Choroid plexus epithelial cell (primary cell): ENCODE measurements at places on chromosomes 5 and 9.

DNA sequence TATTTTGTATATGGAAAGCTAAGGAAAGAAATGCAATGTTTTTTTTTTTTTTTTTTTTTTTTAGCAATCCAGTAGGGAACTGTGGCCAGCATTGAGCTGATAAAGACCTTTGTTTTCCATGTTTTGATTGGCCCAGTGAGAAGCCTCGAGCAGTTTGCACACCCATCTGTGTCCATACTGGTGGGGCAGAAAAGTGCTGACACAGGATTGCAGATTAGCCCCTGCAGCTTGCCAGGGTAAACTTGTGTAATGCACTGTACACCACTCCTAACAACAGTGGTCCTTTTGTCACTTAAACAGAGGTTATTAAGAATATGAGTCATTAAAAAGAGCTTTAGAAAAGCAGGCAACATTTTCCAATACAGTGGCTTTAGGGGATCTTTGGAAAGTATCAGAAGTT, 132.8 kb upstream of the CDKN2B start:
- peak; percentile 76 for DNase-seq

GRCh38 chr5:169149317-169149716, 151.6 kb downstream of the SLIT3 start:
- no peak for DNase-seq

DNA sequence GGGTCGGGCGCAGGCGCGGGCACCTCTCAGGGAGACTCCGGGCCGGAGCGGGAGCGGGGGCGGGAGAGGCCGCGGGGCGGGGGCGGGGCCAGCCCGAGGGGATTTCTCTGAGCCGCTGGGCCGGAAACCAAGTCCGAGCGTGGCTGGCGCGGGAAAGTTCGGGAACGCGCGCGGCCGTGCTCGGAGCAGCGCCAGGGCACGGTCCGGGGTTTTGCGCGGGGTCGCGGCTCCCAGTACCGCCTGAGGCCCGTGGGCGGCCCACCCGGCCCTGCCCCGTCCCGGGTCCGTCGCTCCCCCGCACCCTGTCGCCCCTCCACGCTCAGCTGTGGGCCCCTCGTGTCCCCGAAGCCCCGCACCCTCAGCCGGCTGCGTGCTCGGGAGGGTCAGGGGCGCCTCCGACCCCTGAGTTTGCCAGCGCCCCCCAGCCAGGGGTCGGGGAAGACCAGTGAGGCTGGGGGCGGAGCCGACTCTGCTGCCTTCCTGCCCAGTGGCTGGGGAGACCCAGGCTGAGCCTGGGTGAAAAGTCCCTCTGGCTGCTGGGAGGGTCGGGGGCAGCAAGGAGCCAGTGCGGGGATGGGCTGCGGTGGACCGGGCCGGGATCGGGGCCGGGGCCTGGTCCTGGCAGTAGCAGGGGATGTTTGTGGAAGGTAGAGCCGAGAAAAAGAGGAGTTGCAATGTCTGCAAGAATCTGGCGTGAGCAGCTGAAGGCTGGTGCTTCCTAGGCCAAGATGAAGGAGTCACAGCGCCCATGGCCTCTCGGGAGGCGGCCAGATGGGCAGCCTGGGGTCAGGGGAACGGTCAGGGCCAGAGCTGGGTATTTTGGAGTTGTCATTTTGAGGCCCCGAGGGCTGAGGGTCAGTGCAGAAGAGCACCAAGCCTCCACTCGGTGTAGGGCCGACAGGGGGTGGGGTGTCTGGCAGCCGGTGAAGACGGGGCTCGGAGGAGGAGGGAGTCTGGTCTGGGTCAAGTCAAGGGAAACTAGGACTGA, 588 bp downstream of the TRAF2 start:
- DNase-seq: peak; percentile 29

DNA sequence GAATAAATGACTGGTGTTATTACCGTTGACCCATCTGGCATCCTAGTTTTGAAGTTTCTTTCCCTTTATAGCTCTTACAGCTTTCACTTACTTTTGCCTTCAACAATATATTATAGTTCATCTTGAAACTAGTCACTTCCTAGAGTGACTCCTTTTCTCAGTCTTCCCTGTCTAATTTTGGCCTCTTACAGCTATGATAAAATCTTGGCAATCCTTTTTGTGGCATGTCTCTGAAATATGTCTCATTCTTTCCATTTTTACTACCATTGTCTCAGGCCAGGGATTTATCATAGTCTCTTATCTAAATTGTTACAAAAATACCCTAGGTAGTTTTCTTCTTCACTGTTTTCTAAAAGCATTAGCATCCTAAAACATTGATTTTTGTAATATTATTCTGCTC, 621.3 kb upstream of the ZNF608 start:
- DNase-seq: no peak

- DNase-seq: peak; percentile 55
Measured at GRCh38 chr9:83956436-83957247, 23.4 kb downstream of the HNRNPK start.
